SHP77 (cell line): ENCODE measurements at places on chromosomes 5 and 9.

DNA sequence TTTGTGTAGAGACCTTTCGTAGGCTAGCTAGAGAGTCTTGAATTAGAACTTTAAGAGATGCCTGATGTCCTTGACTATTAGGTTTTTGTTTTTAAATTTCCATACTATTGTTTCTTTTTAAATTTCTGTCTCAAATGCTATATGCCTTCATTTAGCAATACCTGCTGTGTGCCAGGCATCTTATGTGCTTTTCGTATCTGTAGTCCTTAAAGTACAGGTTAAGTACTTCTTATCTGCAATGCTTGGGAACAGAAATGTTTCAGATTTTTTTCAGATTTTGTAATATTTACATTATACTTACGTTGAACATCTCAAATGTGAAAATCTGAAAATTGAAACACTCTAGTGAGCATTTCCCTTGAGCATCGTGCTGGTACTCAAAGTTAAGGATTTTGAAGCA, 49.0 kb downstream of the IPO11 start:
- DNase-seq: no peak

GRCh38 chr5:177433658-177434217, 7.3 kb downstream of the GRK6 start:
- DNase-seq: no peak

- DNase-seq: no peak
Measured at GRCh38 chr5:98787131-98787719, 13.8 kb downstream of the RGMB start.

DNA sequence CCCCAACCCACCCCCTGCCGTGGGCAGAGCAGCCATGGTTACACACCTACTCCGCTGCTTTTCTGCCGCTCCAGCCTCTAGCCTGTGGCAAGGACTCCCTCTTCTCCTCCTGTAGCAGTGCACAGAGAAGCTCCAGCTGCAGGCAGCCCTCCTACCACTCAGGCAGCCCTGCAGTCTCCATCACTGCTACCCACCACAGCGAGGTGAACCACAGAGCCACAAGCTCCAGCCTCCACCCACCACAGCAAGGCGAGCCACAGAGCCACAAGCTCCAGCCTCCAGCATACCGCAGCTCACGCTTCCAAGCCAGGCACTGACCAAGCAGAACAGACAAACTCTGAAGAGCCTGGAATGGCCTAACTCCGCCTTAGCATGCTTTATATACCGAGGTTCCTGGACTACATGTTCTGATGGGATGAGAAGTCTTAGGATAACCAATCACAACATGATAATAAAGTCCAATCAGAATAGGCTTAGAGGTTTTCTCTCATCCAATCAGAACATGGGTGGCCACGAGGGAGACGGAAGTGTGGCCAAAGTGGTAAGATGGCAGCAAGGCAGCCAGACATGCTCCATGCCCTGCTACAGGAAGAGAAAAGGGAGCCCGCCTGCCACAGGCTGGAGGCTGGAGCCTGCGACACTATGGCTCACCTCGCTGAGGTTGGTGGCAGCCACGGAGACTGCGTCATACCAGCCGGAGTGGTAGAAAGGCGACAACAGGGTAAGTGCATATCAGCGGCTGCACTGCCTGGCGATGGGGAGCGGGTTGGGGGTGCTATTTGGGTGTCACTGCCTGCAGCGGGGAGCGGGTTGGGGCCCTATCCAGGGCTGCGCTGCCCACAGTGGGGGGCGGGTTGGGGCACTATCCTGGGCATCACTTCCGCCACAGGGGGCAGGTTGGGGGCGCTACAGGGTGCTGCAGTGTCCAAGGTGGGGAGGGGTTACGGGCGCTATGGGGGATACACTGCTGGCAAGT, 75.8 kb upstream of the PCAT7 start:
- no peak for DNase-seq

GRCh38 chr5:92822183-92822582, 758.8 kb downstream of the NR2F1-AS1 start:
- DNase-seq: no peak

DNA sequence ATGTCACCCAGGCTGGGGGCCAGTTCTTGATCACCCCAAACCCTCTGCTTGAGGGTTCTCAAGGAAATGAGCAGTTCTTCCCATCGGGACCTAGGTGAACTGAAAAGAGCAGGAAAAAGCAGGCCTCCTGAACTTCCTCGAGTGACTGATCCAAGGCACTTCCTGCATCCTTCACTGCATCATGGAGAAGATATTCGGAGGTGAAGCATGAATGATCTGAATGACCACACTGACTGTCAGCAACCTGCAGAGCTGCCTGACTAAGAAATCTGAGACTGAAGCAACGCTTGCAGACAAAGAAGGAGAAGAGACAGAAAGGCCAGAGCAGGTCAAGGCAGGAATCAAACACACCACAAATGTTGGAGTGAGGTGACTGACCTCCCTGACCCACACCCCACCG, 420.2 kb downstream of the AGTPBP1 start:
- no peak for DNase-seq
